ENCODE measurements at places on chromosomes 7 and 10.

- DNase-seq: no peak
These were observed 770 bp downstream of the PLXNA4 start for GRCh38 chr7:132575419-132575981.

- peak; percentile 54 for DNase-seq
These were observed 19.6 kb downstream of the SGMS1 start for GRCh38 chr10:50604049-50604640.

DNA sequence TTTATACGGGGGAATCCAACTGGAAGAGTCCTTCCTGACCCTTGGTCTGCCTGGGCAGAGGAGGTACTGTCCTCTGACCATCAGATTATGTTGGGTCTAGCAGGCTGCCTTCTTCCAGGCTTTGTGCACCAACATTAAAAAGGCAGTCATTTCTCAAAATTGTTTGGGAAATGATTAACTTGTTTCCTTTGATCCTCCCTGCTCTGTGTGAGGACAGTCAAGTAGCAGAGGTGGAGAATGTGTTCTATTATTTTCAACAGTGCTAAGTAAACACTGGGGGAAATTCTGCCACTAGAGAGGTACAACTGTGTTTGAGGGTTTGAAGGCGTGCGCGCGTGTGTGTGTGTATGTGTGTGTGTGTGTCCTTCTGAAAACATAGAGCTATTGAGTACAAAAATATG, 20.6 kb downstream of the ACSL5 start:
- no peak for DNase-seq

DNA sequence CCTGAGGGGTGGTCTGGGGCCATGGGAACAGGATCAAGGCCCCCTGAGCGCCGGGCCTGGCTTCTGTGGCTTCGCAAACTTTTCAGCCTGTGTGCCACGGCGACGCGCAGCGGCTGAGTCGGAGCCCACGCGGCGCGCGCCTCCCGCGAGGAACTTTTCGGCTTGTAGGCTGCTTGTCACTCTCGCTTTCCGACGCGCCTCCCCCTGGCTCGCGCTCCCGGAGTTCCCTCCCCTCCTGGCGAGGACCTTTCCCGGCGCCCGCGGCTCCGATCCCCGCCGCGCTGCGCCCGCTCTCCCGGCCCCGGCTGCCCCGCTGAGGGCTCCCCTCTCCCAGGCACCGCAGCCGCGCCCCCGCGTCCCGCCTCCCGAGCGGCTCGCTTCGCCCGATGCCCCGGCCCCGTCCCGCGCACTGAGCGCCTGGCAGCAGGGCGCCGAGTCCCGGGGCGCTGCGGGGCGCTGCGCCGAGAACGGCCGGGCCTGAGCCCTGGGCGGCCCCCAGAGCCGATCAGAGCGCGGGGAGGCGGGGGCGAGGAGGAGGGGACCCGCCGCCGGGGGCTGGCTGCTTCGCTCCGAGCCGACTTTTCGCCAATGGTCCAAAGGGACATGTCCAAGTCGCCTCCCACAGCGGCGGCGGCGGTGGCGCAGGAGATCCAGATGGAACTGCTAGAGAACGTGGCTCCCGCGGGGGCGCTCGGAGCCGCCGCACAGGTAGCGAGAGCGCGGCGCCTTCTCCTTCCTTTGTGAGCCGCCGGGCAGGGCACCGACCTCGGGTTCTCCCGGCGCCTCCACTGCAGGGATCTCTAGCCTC, at the start of gene CACNB2:
TSS of gene CACNB2 (plus strand) at position 276 of the 808 bp plus-strand sequence.
- no peak for DNase-seq

- no peak for DNase-seq
These were observed 130.0 kb downstream of the THSD7A start for GRCh38 chr7:11701829-11702560.

- DNase-seq: no peak
These were observed 693.6 kb downstream of the PHTF2 start for GRCh38 chr7:78492146-78492545.

GRCh38 chr7:153682628-153683027, 369.6 kb upstream of the DPP6 start:
- no peak for DNase-seq

DNA sequence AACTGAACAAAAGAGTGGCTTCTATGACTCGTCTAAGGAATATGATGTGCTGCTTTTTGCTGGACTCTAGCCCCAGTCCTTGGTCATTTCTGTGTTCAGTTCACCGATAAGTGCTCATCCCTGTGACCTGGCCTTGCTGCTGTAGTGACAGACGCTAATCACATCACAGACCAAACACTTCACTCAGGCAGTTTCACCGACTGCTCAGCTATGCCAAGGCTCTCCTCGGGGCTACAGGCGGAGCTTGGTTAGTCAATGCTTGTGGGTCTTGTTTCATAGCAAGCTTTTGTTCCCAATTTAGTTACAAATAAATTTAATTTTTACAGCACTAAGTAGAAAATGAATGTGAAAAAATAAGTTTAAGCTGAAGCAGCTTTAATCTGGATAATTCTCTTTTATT, 190.8 kb upstream of the PRKCQ start:
- DNase-seq: no peak

- DNase-seq: peak; percentile 55
These were observed 105.9 kb upstream of the ANLN start for GRCh38 chr7:36283711-36284130.

DNA sequence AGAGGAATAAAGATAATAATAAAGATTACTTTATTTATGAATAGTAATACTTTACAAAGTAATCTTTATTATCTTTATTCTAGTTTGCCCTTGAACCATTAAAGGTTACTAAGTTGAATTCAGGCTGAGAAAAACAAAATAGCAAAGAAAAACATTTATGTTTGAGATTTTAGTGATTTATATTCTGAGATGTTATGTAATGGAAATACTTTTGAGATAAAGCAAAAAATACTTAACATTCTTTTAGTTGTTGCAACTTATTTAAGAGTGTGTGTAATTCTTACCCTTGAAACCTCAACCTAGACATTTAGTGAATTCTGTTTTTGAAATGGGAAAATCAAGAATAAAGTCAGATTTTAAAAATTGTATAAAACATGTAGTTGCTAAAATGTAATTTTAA, 40.0 kb downstream of the MINPP1 start:
- DNase-seq: no peak

- no peak for DNase-seq
These were observed 39.5 kb upstream of the DMBT1 start for GRCh38 chr10:122521011-122521410.

GRCh38 chr7:137882261-137882668, 35.5 kb upstream of the DGKI start:
- no peak for DNase-seq

- no peak for DNase-seq
These were observed 98.5 kb downstream of the CHN2 start for GRCh38 chr7:29292886-29293658.

DNA sequence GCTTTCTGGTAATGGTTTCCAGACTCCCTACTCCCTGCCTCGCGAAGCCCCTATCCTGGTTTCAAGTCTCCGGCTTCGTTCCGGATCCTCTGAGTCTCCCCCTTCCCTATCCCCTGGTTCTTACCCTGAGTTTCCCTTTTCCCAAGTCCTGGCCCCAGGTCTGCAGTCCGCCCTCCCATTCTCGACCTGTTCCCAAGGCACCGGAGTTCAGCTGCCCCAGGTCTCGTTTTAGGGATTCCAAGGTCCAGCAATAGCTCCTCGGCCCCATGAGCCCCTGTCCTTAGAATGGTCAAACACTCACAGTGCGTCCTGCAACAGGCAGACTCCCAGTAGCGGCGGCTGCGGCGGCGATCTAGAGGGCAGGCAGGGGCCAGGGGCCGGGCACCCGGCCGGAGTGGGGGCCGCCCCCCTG, 274 bp downstream of the PITX3 start:
- no peak for DNase-seq

GRCh38 chr7:131370523-131370968, 42.9 kb downstream of the MKLN1 start:
- DNase-seq: peak; percentile 35

- no peak for DNase-seq
These were observed 88.3 kb downstream of the CHN2 start for GRCh38 chr7:29282819-29283414.

GRCh38 chr10:36872702-36873393, 252.6 kb upstream of the ANKRD30A start:
- peak; percentile 63 for DNase-seq

DNA sequence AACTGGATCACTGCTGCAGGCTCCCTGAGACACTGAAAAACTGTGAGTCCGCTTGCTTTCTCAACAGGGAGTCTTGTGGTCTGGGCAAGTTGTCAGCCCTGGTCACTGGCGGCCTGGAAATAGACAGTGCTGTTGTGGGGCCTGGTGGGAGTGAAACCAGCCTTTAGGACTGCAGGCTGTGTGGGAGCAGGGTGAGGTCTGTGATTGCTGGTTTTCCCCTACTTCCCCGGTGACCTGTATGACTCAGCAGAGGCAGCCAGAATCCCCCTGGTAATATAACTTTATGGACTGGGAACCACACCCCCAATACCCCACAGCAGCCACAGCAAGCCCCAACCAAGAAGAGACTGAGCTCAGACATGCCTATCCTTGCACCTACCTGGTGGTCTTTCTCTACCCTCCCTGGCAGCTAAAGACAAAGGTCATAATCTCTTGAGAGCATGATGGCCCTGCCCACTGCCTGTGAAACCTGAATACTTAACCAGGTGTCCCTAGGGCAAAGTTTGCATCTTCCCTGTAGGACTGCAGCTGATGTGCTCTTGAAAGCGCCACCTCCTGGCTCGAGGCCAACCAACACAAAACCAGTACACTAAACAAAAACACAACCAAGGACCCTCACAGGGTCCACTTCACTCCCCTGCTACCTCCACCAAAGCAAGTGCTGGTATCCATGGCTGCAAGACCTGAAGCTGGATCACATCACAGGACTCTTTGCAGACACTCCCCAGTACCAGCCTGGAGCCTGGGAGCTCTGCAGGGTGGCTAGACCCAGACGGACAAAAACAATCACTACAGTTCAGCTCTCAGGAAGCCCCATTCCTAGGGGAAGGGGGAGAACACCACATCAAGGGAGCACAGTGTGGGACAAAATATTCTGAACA, 7.2 kb upstream of the ADAM22 start:
- peak; percentile 56 for DNase-seq

DNA sequence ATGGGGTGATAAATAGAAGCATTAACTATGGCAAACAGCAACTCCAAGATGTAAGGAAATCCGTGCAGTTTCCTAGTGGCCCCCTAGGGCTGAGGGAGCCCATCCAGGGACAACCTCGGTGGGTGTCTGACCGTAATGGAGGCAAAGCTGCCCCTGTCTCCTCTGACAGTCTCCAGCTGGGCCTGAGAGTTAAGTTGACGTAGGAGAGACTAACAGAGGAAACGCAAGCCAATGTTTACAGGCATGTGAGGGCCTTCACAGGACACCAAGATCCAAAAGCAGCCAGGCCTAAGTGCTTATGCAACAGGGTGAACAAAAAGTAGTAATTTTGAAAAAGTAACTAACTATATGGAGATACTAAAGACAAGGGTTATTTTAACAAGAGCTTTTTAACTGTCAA, 330.0 kb upstream of the C7orf33 start:
- DNase-seq: no peak

DNA sequence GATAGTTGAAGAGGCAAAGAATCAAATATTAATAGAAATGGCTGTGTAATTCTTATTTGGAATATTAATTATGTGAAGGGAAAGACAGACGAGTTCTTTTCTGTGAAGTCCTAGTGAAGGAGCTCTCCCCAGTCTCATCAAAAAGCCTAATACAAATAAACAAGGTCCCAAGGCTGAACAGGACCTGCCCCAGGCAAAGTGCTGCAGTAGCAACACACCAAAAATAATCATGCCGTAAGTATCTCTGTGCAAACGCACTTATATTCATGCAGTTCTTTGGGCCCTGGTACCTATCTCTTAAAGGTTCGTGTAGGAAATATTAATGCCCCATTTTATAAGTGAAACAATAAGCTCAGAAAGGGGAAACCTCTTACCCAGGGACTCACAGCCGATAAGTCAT, 12.2 kb upstream of the CHST15 start:
- DNase-seq: peak; percentile 71
